Tibial nerve (tissue), 4 donors: ENCODE measurements at places on chromosomes 16 and 17.

- DNase-seq: no peak
Measured at GRCh38 chr16:77951788-77952187, 70.6 kb upstream of the CLEC3A start.

GRCh38 chr16:75702242-75702641 is 981 bp upstream of the DUXB start:
- DNase-seq: no peak

- no peak for DNase-seq
Measured at GRCh38 chr17:48219617-48220016, 112.1 kb downstream of the SNX11 start.

GRCh38 chr17:64401941-64402340 is 11.3 kb upstream of the PECAM1 start:
- DNase-seq: no peak

- DNase-seq: no peak
Measured at GRCh38 chr17:71933306-71933705, 187.5 kb upstream of the SOX9 start.

GRCh38 chr17:219696-220095 is 38.2 kb upstream of the DOC2B start:
- DNase-seq: no peak

- no peak for DNase-seq
Measured at GRCh38 chr16:19687279-19687678, 30.7 kb downstream of the KNOP1 start.

DNA sequence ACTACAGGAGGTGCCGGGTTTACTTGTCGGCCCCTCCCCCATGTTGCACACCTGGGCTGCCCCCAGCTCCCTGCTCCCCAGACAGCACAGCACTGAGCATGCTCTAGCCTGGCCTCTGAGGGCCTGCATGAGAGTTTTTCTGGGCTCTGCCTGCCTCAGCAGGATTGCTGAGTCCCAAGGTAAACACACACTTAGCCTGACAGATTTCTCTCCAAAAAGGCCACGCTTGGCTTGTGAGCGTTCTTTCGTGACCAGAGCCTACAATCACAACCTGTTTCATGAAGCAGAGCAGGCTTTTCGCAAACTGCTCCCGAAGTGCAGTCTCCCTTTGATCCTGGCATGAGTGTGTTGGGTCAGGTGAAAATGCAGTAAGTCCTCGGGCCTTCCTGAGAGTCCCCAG is 9.8 kb upstream of the CD300E start:
- DNase-seq: no peak

DNA sequence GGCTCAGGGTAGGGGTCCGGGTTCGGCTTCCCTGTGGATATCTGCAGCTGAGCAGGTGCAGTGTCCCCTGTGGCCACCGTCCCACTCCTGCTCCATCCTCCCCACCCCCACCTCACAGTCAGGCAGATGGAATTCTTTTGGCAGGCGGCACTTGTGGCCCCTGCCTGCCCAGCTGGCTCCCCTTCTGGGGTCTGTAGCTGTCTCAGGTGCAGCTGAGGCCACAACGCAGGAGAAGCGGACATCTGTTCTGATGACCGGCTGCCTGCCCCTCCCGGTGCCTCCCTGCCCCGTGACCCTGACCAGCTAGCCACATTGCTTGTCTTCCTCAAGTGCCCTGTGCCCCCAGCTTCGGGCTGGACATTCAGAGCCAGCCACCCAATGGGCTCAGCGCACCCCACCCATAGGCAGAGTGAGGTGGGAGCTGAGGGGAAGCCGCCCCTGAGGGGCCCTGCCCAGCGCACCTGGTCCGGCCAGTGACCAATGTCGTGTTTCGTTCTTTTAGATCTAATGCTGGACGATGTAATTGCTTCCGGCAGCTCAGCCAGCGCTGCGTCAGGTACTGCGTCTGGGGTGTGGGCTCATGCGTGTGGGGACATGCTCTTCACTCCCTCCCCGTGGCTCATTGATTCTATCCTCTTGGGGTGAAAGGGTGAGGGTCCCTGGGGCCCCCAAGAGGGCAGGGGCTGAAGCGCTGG is 25.2 kb upstream of the ABCC3 start:
- DNase-seq: no peak

DNA sequence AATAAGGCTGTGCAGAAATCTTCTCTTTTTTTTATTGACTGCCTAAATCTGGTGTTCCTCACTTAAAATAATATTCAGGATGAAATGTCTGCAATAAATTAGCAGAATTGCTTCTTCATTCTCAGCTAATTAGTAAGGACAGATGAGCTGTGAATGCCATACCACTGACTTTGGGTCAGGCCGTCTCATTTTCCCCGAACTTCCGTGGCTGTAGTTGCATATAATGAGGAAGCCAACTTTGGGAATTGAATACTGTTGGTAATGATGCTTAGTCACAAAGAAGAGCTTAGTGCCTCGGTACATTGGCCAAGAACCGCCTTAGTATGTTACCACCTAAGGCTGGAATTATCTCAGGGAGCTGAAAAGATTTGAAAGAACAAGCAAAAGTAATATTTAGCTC is 47.6 kb downstream of the NUP93 start:
- no peak for DNase-seq

- no peak for DNase-seq
Measured at GRCh38 chr16:10511829-10512228, 68.6 kb downstream of the EMP2 start.

GRCh38 chr16:14502256-14502875 is 127.7 kb downstream of the PARN start:
- no peak for DNase-seq

DNA sequence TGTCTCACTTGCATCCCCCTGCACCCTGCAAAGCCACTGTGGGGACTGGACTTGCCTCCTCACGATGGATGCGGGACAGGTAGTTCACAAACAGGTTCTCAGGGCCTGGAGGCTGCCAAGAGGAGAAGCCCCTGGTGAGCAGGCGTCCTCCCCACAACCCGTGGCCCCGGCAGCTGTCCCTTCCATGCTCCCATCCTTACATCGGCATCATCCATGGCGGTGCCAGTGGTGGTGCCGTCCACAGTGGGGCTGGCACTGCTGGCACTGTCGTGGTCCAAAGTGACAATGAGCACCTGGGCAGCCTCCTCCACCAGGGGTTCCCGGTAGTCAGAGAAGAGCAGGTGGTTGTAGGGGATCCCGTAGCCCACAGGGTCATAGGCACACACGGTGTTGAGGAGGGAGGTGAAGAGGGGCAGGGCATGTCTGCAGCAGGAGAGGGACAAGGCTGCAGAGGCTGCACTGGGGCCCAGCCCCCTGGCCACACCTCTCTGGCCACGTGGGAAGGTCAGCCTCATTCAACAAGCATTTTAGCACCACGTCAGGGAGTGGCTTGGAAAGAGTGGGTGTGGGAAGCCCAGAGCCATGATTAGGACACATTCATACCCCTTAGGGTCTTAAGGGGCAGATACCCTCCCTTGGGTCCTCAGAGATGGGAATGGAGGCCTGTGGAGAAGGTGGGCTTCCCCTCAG is 12.6 kb downstream of the HID1 start:
- DNase-seq: no peak

- no peak for DNase-seq
Measured at GRCh38 chr17:80526116-80526910, 18.3 kb upstream of the RPTOR start.

DNA sequence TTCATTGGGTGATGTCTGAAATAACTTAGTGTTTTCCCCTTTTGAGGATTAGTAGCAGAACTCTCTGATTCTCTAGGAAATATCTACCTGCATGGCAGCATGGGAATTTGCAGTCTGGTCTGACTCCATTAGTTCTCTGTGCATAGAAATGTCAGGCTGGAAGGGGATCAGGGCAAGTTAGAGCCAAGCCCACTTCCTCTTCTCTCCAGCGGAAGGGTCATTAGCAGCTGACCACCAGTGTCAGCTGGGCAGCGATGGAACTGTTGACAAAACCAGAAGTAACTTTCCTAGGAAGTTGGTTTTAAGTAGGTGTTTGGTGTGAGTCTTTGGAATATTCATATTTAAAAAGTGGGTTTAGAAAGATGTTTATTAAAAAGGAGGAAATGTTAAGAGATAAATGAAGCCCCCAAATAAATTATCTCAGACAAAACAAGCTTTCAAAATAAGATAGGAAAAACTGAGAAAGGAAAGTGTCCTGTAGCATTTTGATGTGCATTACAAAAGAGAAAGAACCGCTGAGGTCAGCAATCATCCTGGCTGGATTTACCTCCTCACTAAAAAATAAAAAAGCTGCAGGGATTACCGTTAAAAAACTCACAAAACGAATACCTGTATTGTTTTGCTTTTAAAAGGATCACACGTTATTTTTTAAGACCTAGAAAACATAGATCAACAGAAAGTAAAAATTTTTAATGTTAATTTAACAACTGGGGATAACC is 32.4 kb upstream of the MMD start:
- no peak for DNase-seq

DNA sequence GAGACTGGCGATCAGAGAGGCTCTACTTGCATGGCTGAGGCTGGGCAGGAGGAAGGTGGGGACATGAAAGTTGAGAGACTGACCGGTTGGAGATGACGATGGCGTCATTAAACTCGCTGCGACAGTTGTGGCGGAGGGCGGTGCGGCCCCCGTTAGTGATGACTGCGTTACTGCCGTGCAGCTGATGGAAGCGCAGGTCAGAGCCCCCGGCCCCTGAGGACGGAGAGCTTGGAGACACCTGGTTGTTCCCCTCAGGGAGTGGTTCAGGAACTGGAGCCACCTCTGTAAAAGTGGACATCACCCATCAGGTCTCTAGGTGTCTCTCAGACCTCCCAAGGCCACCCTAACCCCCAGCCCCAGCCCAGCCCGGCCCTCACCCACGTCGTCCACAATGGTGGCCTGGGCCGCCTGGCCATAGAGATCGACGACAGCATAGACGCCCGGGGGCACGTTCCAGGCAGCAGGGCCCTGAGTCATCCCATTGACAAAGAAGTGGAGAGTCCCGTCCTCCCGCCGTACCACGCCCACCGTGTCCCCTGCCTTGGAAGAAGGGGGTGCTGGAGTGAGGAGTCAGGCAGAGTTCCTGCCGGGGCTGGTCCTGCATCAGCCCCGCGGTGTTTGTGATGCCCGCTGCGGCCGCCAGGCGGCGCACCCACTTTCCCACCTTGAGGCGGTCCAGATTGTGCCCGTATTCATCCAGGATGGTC is 5.3 kb downstream of the NEURL4 start:
- no peak for DNase-seq

DNA sequence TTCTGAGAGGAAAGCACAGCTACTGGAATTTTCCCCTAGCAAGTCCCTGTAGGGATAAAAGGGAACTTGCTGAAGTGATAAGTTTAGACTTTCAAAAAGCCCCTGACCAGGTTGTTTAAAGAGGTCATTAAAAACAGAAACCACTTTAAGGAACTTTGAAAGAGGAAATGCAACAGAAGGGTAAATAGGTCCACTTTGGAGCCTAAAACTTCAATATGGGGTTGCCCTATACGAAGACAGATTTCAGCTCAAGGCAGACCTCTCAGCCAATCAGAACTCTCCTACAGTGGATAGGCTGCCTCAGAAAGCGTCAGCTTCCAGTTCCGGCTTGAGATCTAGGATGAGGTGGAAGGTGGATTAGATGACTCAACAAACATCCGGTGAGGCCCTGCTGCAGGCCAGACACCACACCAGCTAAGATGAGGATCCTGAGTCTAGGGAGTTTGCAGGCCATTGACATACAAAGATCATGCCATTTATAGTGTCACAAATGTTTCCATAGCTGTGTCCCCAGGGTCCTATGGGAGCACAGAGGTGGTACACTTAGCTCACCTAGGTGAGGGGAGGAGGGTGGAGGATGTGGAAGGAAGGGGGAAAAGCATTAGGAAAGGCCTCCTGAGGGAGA is 7.9 kb upstream of the MFSD6L start:
- DNase-seq: no peak

- DNase-seq: no peak
Measured at GRCh38 chr17:15343749-15344148, 2.4 kb upstream of the TEKT3 start.

DNA sequence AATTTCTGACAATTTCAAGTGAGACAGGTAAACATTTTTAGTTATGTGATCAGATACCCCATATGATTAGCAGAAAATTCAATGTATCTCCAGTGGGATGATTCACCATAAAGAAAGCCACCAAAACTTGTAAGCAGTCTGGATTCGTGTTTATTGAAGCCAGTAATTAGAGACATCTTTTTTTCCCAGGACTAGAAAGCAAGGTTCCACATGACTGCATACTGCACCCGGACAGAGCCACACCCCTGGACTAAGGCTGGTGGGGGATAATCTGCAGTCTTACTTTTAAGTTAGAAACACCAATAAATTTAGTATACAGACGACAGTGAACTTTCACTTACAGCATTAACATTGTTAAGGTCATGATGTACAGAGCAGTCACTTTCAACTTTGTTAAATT is 24.2 kb upstream of the CMTM4 start:
- DNase-seq: no peak

GRCh38 chr17:36937959-36938565 is 787 bp downstream of the LHX1 start:
- no peak for DNase-seq

- DNase-seq: no peak
Measured at GRCh38 chr17:9788601-9789000, 2.8 kb downstream of the DHRS7C start.

DNA sequence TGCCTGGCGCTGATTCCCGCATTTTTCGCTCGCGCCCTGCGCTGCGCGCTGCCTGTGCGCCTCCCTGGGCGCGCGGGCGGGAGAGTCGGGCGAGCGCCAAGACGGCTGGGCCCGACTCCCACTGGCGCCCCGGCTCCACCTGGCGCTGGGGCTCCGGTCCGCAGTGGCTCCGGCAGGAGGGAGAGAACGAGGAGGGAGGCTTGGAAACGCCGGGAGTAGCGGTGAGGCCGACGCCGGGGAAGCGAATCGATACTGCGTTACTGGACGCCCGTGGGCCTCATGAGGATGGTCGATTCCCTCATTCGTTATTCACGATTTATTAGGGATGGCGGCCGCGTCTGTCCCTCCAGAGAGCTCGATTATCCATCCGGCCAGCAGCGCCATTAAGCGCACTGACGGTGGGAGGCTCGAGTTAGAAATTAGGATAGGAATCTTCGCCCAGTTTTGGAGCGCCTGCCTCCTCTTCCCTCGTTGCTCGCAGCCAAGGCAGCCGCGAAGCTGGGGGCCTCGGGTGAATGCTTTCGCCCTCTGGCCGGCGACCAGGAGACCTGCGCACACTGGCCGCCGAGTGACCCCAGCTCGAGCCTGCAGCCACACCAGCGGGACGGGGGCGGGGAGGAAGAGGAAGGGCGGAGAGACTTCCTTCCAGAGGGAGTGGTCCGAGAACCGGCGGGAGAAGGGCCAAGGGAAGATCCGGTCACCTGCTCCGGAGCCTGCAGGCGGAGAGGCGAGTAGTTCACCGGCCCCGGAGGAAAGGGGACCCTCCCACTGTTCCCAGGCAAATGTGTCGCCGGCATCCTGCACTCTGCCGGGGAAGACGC is 1.3 kb upstream of the PCGF2 start:
- peak; percentile 77 for DNase-seq

- DNase-seq: no peak
Measured at GRCh38 chr17:17015230-17015629, 27.0 kb upstream of the MPRIP start.
